Activated CD4-positive, CD25-positive, alpha-beta regulatory T cell (primary cell): ENCODE measurements at places on chromosomes 16 and 17.

DNA sequence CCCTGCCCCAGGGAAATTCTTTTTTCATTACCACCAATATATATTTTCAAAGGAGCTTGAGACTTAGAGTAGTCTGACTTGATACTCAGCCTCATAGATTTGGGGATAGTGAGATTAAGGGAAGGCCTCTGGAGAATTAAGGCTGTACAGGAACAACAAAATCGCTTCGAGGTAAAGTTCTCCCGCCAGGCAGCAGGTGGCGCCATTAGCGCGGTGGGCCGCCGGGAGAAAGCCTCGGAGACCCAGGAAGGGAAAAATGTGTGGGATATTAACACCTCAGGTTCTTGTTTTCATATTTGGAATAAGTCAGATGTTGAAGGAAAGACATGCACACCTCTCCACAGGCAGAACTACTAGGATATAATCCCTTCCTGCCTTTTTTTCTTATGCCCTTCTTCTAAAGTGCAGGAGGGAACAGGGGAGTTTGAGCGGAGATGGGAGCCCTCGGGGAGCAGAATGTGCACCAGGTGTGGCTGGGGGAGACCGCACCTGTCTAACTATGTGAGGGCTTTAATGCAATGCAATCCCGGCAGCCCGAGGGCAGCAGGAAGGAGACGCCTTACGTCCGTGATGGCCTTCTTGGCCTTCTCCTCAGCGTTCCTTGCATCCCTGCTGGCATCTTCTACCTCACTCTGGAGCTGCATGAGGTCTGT, 25.9 kb downstream of the MYH3 start:
- DNase-seq: no peak

DNA sequence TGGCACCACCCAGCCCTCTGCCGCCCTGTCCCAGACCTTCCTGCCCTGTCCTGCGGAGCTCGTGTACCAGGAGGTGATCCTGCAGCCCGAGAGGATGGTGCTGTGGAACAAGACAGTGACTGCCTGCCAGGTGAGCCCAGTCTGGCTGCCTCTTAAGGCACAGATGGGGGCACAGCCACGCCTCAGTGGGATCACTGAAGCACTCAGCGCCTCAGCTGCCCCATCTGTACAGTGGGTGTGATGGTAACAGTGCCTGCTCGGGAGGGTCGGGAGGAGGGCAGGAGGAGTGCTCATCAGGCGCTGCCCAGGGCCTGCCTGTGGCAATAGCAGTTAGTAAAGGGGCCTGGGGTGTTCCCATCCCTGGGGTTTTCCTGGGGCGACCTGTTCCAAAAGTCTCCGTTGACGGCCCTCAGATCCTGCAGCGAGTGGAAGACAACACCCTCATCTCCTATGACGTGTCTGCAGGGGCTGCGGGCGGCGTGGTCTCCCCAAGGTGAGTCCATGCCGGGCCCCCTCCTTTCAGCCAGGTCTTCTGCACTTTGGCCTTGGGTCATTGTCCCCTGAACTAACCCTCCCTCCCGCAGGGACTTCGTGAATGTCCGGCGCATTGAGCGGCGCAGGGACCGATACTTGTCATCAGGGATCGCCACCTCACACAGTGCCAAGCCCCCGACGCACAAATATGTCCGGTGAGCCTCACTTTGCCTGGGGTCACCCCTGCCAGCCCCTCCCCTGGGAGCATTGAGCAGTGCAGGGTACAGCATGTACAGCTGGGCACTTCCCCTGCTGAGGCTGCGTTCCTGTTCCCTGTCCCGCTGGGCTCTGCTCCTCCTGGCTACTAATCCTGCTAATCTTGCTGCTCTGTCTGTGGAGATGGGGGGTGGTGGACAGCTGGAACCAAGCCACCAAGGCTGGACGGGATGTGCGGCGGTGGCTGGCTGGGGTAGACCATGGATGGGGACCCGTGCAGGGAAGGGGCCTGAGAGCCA, 4.5 kb upstream of the TCAP start:
- DNase-seq: no peak

DNA sequence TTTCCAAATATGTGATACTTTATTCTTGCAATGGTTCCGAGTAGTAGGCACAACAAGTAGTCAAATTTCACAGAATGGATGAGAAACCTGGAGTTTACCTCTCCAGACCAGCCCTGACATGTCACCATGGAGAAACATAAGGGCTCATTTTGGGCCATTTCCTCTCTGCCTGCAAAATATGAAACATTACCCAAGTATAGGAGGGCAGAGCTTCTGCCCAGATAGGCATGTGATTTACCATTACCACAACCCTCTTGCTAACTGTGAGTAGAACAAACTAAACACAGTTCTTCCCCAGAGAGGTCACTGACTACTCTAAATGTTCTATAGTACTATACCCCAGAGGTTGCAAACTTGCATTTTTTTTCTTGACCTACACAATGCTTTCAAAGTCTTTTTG, 15.7 kb upstream of the KPNB1 start:
- DNase-seq: no peak

DNA sequence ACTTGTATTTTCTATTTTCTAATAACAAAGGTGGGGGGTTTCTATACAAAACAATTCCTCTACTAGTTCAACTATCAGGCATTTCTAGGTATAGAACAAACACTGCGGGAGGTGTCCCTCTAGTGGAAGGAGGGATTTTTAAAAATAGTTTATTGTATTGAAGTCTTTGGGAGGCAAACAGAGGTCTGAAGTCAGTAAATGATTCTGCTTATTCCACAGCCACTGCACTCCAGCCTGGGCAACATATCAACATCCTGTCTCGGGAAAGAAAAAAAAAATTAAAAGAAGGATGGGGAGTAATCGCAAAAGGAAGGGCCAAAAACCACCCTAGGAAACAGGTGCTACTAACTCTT, 648 bp upstream of the ERCC4 start:
- no peak for DNase-seq

- no peak for DNase-seq
These were observed 365.2 kb downstream of the C16orf95 start for GRCh38 chr16:86951831-86952598.

DNA sequence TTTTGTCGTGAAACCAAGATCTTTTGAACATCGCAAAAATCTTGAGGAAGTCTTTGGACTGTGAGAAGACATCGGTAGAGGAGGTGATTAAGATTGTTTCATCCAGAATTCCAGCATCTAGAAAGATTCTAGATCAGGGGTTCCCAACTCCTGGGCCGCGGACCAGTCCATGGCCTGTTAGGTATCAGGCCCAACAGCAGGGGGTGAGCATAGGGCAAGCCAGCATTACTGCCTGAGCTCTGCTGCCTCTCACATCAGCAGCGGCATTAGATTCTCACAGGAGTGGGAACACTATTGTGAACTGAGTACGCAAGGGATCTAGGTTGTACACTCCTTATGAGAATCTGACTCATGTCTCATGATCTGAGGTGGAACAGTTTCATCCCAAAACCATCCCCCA, 600.6 kb upstream of the CDH11 start:
- DNase-seq: no peak

- no peak for DNase-seq
These were observed 16.9 kb downstream of the C16orf90 start for GRCh38 chr16:3478242-3478925.

DNA sequence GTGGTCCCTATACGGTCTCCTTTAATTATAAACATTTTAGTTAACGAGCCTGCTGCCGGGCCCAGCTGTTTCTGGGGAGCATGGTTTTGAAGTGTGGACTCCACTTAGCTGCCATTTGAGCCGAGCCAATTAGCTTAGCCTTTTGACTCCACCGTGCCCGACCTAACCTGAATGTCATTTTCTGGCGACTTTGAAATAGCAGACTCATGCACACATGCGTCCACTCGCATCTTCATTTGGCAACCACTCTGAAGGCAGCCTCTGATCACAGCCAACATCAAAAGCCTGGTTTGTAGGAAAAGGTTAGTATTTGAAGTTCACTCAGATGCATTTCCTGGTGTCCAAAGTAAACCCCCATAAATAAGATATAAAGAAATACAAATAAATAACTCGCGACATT, 16.8 kb downstream of the AXIN2 start:
- DNase-seq: no peak

GRCh38 chr16:50272111-50272571, 5.8 kb downstream of the ADCY7 start:
- DNase-seq: no peak

DNA sequence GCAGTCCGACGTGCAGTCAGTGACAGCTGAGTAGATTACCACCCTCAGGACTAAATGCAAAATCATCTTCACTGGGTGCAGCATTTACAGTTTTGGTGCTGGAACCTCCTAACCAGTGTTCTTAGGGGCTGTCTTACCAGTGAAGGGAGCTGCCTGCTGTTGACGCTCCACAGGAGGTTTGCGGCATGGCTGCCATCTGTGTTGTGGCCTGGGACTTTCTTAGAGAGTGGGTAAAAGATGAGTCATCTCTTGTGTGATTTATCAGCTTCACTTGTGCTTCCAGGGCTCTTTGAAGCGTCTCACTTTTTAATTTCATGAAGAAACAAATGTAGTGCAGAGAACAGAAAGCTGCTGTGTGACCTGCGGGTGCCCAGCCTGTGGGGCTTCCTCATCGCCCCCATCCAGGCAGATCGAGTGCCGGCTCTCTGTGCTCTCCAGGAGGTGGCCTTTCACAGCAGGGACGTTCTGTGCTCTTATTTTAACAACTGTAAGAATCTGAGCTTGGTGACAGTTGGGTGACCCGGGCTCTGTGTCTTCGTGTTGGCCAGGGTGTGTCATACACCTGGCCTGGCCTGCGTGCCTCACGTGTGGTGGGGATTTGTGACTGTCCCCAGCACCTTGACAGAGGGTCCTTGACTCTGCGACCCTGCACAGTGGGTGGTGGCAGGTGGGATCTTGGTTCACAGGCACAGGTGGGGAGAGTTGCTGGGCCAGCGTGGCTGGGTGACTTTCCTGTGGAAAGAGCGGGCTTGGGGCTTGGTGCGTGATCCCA, 24.3 kb upstream of the ZNF750 start:
- DNase-seq: peak; percentile 29

GRCh38 chr17:1644493-1645206, 882 bp downstream of the SCARF1 start:
- DNase-seq: no peak

DNA sequence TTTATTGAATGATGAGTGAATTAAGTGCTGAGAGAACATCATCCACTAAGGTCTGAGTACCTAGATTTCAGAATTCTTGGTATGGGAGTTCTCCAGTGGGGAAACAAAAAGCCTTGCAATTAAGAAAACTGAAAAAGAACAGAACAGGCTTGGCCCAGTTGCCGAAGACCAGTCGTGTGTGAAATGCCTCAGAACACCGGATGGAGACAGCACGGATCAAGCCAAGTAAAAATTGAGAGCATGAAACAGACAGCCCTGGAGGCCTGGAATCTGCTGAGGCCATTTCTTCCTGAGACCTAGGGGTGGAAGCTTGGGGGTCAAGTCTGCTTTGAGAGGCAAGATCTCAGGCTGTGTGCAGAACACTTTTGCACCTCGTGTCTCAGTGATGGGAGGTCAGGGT, 43.3 kb downstream of the GRIN2A start:
- no peak for DNase-seq

DNA sequence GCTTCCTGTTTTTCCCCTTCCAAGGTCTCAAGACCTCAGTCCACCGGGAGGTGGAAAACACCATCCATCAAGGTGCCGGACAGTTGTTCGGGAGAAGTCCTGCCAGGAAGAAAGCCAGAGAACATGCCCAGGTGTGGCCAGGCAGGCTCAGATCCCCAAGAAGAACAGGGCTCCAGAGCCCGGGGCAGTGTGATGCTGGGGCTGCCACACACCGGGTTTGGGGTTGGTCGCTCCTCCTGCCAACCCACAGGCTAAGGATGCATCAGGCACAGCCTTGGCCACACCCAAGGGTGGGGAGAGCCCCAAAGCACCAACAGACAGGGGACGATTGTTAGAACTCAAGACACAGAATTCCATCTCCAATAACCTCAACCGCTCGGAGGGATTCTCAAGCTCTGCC, 19.7 kb downstream of the ZFHX3 start:
- no peak for DNase-seq

DNA sequence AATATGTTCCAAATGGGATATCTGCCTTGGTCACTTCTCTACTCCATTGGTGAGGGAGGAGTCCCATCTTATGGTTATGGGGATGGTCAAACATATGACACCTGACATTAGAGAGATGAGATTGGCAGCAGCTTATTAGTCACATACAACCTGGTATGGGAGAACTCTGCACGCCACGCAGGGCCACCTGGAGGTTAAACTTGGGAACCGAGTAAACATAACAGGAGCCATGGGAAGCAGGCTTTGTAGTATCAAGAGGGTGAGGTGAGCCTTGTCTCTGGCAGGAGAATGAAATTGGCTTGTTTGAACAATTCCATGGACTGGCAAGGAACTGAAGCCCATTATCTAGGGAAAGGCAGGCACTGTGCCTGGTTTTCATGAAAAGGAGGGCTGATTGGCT, 238.7 kb upstream of the ELAC2 start:
- no peak for DNase-seq

GRCh38 chr17:27980043-27980442, 62.4 kb upstream of the NLK start:
- no peak for DNase-seq

- DNase-seq: no peak
These were observed at the start of gene SYCE1L for GRCh38 chr16:77199211-77199610. Gene SYCE1L, plus strand, starts transcription at chr16:77199408. Its CDS starts 44 bp downstream, at chr16:77199452.

DNA sequence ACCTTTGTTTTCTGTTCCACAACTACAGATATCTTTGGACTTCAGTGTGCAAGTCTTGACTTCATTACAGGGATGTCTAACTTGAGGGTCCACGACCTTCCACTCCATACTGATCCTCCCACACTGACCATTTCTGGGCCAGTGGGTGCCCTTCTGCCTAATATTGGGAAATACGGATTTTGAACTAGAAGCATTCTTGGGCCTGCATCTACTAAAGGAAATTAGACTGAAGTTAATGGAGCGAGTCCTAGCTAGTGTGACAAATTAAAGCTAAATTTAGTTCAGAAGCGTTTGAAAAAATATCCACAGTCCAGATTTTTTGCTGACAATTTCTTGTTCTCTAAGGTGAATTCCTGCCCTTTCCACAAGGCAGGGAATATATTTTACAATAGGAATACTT, 9.9 kb upstream of the TMIGD1 start:
- DNase-seq: no peak

GRCh38 chr17:28335959-28336871, 654 bp downstream of the TNFAIP1 start:
- no peak for DNase-seq

GRCh38 chr16:65032387-65032786, 89.5 kb downstream of the CDH11 start:
- no peak for DNase-seq

DNA sequence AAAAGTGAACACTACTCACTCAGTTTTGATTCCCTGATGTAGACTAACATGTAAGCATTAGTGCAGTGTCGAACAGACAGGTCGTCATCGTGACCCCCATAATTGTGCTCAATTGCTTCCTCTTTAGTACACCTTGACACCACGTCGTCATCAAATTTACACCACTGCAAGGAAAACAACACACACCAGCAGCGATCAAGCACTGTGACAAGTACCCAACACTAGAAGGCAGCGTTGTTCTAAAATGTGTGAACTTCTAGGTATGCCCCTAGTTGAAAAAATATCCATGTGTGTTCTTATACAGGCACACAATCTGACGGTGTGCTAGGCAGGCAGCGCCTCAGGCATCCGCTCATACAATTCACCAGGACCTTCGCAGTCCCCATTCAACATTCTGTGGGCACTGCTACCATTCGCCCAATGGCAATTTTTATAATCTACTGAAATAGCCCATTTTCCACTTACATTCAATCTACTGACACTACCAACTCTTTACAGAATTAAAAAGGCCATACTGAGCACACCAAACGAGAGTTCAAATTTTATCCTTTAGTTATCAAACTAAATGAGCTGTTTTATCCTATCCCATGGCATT, 23.1 kb downstream of the LITAFD start:
- no peak for DNase-seq
